Stomach (tissue), 19 donors: ENCODE measurements at places on chromosomes 1 and 21. TPM values are rescaled to one million over a fixed set of nuclear protein-coding genes. Genes with fewer than 3 reads are reported as not detected.

GRCh38 chr1:245859493-245860114 lies 647.5 kb downstream of the SMYD3 start:
- DNase-seq, result no peak

Gene RGS1
- polyA plus RNA-seq, result 12.8 TPM

Gene RUNX1
- 8.0 TPM for polyA plus RNA-seq

GRCh38 chr1:165854101-165854845 lies 26.9 kb downstream of the UCK2 start:
- peak; percentile 33 for DNase-seq

- DNase-seq, result no peak
Observed at GRCh38 chr21:17388226-17388625, 124.6 kb upstream of the CXADR start.
